Nucleus accumbens (tissue), 56 donors: ENCODE measurements at places on chromosomes 12 and 14.
A peak's percentile ranks its signal among the peaks of the same experiment; 100 is the strongest.

DNA sequence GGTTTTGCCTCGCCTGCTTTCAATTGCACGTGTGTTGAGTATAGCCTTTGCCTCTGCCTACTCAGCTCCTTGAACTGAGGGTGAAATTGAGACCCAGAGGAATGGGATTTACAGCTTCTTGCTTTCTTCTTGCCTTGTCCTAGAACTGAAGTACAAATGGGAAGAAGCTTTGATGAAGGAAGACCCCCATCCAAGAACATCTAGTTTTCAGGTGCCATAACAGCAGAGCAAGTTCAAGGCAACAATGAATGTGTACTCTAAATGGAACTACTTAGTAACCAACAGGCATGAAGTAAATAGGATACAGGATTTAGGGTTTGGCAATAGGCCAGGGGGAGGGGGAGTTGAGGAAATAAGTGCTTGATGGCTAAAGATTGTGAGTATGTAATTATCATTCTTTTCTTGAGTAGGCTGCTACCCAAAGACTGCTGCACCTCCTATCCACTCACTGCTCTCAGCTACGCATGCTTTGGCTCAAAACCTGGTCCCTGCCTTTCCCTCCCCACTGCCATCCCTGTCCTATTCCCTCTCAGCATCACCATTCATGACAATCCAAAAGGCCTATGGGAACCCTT lies 2.1 kb downstream of the GPX2 start:
- DNase-seq = no peak

DNA sequence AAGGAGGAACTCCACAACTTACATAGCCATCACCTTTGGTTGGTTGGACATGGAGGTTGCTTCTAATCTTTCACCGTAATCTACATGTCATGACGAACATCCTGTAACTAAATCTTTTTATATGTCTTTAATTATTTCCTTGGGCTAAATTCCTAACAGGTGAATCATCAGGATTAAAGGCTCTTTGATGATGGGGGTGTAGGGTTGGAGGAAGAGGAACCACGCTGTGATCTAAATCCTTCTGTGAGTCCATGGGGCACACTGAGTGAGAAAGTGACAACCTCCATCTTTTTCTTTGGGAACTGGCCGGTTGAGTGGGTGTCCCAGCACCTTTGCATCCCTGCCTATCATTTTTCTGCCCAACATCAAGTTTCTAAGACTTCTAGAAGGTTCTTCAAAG lies 31.1 kb upstream of the MAP1LC3B2 start:
- no peak for DNase-seq

- no peak for DNase-seq
Observed at GRCh38 chr12:24025153-24025798, 75.8 kb upstream of the SOX5 start.

DNA sequence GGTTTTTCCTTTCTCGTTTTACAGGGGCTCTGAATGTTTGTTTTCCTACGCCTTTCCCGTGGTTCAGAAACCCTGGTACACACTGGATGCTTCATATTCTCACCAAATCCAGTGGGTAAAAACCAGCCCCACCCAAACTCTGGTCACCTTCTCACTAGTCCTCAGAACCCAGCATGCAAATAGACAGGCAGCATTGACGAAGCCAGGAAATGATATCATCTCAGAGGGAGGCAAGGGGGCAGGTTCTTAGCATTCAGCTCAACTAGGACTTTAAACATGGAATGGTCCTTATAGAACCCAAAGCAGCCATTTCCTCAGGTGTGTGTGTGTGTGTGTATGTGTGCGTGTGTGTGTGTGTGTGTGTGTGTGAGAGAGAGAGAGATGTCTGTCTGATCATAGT lies 142.0 kb downstream of the KCNK10 start:
- no peak for DNase-seq

GRCh38 chr14:98146416-98146815 lies 1125.6 kb downstream of the BCL11B start:
- DNase-seq = no peak

DNA sequence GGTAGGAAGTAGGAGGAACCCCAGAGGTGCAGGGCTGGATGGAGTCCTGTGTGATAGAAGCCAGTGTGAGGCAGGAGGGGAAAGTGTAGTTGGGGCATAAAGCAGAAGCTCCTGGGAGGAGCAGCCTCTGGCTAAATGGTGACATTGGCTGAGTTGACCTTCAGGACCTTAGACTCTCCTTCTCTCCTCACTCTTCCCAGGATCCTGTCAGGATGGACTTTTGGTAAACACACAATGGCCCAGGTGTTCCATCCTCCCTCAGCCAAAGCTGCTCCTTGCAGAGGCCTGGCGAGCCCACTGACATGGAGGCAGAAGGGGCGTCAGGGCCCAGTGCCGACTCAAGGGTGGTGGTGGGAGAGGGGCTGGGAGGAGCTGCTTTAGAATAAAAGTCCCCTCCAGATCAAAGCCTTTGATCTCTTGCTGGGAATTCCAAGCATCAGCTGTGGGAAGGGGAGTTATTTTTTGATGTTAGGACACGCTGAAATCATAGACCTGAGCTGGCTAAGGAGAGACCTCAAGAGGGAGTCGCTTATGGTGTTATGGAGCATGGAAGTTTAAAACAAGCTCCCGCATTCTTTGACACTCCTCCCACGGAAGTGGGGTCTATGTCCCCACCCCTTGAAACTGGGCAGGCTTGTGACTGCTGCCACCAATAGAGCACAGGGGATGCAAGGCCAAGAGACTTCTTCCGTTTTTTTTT lies 44.1 kb downstream of the SMIM41 start:
- no peak for DNase-seq

DNA sequence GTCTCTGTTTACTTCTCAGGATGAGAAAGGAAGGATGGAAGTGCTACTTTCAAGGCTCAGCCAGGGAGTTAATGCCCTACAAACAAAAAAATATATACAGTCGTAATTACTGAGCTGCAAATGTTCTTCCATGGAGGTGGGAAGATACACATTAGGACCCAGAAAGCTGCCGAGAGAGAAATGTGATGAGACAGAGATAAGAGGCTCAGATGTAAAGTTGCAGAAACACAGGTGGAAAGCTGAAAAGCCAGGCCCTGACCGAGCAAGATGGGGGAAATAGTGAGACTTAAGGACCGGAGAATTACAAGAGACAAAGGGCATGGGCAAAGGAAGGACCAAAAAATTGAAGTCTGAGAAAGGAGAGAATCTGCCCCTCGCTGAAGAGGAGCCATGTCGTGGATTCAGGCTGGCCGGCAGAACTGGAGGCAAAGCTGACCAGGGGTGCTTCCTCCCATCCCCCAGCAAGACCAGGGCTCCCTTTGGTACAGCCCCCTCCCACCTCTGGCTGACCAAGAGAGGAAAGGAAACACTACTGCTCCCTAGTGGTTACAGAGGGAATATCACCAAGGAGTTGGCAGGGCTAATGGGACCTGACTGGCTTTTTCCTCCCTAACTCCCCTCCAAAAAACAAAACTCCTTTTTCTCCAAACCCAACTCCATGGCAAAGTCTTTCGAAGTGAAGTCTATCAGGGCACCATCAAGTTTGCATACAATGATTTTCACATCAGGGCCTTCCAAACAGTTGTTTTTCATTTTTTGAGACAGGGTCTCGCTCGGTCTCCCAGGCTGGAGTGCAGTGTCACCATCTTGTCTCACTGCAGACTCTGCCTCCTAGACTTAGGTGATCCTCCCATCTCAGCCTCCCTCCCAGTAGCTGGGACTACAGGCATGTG lies 12.1 kb downstream of the ZFHX2 start:
- peak; percentile 48 for DNase-seq
